Activated CD4-positive, alpha-beta T cell treated with anti-CD3 and anti-CD28 coated beads, Interleukin-2, amount 50 U/mL, for 16 hours (primary cell): ENCODE measurements at places on chromosomes 11 and 22.

DNA sequence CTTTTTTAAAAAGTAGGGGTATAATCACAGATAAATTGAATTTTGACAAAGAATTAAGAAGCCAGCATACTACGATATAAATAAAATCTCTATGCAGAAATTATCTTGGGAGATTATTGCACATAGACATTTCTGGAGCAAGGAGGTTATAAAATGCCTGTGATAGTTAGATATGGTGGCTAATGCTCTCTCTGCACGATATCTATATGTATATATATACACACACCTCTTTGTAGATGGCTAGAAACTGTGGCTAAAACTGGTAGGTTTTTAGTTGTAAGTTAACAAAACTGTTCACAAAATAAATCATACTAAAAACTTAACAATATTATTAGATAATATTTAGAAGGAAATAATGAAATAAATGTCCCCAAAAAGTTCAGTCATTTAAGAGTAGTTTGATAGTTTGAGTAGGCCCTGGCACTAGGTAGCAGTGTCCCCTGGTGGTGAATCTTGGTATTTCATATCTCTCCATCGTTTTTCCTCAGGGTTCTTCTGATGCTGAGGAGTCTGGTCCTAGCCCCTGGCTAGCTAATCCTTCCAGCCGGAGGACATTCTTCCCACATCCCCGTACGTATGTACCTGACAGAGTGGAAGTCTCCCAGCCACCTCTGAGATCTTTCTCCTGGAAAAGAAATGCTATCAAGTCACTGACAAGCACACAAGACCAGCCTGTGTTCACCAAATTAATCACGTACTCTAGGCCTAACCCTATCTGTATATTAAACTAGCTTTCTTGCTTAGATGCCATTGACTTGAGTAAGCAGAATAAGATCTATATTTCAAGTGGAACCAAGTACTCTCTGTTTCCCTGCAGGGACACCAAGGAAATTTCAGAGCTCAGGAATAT lies 32.2 kb downstream of the ART5 start:
- DNase-seq = peak; percentile 37

- DNase-seq = no peak
Observed at GRCh38 chr22:27416511-27417420, 384.8 kb downstream of the MN1 start.

GRCh38 chr11:128921793-128922192 lies 20.9 kb downstream of the TP53AIP1 start:
- no peak for DNase-seq

- DNase-seq = no peak
Observed at GRCh38 chr11:11229647-11230046, 123.4 kb downstream of the CSNK2A3 start.

DNA sequence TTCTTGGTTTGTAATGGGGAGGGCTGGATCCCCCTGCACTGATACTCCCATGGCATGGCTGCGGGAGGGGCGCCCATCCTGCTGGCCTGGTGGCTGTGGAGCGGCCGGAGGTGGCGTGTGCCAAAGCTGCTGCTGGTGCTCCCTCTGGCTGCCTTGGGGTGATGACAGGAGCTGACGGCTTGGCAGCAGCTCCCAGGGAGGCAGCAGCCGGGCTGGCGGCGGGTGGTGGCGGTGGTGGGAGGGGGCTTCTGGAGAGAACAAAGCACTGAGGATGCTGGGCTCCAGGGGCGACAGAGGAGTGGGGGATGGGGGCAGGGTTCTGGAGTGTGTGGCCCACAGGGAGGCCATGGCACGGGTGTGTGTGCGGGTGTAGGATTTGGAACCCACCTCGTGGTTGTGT lies 11.4 kb upstream of the MPPED1 start:
- no peak for DNase-seq
